Stimulated activated CD8-positive, alpha-beta memory T cell treated with anti-CD3 and anti-CD28 coated beads, Interleukin-4, amount 100 ng/mL, for 1 hour (primary cell): ENCODE measurements at places on chromosomes 12 and 14.

DNA sequence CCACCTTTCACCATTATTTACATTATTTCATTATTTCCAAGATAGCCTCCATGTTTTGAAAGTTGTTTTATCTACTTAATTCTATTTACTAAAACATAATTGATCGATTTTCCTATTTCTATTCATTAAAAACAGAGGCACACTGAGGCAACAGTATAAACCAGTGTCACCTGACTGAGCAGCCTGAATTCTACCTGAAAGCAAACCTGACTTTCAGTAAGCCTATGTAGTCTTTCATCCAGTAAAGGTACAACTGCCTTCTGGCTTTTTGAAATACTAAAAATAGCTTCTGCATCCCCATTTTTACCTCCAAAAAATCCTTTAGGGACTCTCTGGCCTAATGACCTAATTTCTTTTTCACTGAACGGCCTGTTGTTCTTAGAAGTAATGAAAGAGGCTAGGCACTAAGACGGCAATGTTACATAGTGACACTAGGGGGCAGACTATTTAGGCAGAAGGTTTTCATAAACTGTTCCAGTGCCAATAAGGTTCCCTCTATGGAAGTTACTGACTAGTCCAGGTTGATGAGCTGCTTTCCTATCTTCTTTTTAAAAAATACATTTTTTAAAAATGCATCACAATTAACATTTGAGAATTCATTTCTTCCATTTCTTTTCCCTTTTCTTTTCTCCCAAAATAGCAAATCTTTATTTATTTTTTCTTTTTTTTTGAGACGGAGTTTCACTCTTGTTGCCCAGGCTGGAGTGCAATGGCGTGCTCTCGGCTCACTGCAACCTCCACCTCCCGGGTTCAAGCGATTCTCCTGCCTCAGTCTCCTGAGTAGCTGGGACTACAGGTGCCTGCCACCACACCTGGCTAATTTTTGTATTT, 17.5 kb downstream of the ANAPC5 start:
- DNase-seq: no peak

GRCh38 chr14:97731800-97732199, 934.6 kb downstream of the VRK1 start:
- DNase-seq: no peak

GRCh38 chr12:14454098-14454907, 88.8 kb downstream of the ATF7IP start:
- no peak for DNase-seq

DNA sequence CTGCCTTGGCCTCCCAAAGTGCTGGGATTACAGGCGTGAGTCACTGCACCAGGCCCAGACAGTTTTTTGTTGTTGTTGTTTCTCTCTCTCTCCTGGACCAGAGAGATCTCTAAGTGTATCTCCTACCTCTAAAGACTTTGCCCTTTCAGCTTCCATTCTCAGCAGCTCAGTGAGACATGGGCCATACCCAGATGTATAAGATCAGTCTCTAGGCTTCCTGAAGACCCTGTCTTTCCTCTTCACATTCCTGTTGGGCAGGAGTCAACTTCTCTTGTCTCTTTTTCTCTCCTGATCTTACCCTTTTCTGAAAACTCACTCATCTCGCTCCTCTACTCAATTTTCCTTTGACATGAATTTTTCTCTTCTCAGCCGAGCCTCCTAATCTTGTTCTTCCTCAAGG, 42.0 kb downstream of the KCNK13 start:
- DNase-seq: no peak

GRCh38 chr12:107325075-107325608, 231.8 kb upstream of the CRY1 start:
- no peak for DNase-seq

- no peak for DNase-seq
These were observed 87.1 kb upstream of the ZFP36L1 start for GRCh38 chr14:68879841-68880575.

GRCh38 chr12:48069241-48069640, 36.6 kb downstream of the SENP1 start:
- no peak for DNase-seq

GRCh38 chr12:68977335-68977734, 44.4 kb upstream of the CPM start:
- DNase-seq: no peak

DNA sequence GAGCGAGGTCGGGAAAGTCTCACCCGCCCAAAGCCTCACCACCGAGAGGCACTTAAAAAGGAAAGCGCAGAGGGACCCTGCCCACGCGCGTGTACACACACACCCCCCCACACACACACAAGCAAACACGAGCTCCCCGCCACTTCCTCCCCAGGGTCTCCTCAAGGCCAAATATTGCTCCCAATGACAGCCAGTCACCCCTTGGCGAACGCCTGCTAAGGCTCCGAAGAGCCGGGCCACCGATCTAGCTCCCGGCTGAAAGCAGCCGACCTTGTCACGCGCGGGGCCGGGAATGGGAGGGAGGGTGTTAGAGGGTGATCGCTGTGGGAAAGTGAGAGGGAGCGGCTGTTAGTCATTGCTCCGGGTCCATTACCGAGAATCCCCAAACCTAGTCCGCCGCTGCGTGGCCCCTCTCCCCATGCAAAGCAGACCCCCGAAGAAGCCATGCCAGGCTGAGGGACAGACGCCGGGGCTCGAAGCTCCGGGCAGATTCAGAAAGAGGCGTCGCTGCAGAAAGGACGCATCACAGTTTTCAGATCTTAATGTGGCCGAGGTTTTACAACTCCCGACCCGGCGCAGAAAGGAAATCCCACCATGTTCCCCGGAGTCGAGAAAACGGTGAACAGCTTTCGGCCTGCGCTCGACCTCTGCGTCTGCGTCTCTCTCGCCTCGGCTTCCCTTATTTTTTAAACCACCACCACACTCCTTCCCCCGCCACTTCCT, 2.6 kb downstream of the BMP4 start:
- DNase-seq: no peak

DNA sequence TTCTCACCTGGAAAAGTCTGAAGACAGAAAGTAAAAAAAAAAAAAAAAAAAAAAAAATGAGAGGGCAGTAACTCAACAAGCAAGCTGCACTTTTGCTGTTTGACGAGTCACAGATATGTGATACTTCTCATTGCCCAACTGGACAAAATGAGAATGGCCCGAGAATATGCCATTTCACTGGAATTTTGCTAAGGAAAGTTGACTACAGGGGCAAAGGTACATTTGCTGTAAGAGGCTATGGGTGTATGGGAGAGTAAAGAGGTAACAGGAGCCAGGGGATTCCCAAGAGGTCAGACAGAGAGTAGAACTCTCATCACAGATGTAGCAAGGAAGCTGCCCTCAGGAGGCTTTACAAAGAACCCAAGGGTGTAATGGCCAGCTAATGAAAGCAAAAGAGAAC, 22.9 kb downstream of the KIF21A start:
- no peak for DNase-seq

- DNase-seq: no peak
These were observed 32.2 kb downstream of the CYP46A1 start for GRCh38 chr14:99716091-99716849.

- no peak for DNase-seq
These were observed 12.0 kb downstream of the IGF1 start for GRCh38 chr12:102468261-102468915.

DNA sequence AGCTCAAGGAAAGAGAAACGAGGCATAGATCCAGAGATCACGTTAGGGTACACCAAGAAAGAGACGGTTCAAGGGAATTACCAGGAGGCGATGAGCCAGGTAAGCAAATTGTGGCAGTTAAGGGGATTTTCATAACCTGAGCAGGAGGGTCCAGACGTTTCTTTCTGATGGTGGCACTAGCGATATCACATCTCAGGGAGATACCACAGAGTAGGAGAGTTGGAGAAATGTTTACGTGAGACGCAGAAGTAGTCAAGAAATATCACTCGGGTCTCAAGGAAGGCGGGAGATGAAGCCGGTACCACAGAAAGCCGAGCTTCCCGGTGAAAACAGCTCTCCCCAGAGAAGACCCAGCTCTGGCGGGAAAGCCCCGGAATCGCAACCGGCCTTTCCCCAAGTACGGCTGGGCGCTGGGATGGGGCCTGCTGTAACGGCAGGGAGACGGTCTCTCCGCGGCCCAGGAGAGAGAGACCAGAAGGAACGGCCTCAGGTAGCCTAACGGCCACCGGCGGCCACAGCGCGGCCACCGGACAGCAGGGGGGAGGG, 485 bp downstream of the SENP1 start:
- DNase-seq: peak; percentile 22

GRCh38 chr12:2691345-2692071, 103.3 kb upstream of the FKBP4 start:
- no peak for DNase-seq

DNA sequence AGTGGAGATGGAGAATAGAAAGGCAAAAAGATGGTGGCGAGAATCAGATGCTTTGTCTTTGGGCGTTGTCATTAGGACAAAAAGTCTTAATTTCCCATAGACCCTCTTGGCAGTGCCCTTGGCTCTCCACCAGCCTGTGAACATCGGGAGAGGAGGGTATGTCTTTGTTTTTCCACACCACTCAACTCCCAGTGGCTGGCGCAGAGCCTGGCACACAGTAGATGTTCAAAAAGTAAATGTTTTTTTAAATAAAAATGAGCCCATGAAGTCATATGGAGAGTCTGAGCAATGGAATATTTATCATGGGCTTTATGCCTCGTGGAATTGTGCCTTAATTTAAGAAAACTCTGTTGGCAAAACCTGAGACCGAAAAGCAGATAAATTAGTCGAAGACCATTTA, 90.4 kb downstream of the SRGAP1 start:
- DNase-seq: no peak

- no peak for DNase-seq
These were observed 425.0 kb downstream of the NPAS3 start for GRCh38 chr14:33363682-33364081.

- no peak for DNase-seq
These were observed 178.6 kb downstream of the PRKCH start for GRCh38 chr14:61499991-61500390.

DNA sequence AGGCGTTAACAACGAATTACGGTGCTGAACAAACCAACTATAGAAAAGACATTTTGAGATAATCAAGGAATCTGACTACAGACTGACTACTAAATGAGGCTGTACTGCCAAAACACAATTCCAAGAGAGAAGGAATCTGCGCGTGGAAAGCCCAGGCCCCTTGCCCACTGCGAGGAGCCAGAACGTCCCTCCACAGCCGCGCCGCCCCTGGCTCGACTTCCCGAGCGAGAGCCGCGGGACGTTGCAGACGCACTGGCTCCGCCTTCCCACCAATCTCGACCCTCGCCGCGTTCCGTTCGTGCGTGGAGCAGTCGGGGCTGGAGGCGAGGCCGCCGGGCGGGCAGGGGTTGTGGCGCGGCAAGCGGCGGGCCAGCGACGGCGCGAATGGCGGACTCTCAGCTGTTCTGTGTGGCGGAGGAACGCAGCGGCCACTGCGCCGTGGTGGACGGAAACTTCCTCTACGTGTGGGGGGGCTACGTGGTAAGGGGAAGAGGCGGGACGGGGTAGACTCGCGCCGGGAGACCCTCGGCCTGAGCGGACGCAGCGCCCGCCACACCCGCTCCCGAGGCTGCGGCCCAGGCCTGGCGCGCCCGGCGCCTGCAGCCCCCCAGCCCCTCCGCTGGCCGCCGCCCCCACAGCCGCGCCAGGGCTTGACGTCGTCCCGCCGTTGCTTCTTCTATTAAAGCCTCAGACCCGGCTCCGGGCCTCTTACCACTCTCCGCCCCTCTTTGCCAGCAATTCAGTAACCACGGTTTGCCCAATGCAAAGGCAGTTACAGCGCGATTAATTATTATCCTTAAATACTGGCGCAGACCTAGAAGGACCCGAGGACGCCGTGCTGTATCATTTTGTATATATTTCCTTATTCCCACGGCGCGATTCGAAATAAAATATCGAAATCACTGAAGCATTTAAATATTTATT, at the start of gene KLHDC1:
Gene KLHDC1, plus strand, starts transcription at position 310 of the 924 bp plus-strand sequence. Its CDS starts 75 bp downstream, at position 385.
- DNase-seq: peak; percentile 62

- DNase-seq: no peak
These were observed 92.9 kb downstream of the KSR2 start for GRCh38 chr12:117875744-117876435.

DNA sequence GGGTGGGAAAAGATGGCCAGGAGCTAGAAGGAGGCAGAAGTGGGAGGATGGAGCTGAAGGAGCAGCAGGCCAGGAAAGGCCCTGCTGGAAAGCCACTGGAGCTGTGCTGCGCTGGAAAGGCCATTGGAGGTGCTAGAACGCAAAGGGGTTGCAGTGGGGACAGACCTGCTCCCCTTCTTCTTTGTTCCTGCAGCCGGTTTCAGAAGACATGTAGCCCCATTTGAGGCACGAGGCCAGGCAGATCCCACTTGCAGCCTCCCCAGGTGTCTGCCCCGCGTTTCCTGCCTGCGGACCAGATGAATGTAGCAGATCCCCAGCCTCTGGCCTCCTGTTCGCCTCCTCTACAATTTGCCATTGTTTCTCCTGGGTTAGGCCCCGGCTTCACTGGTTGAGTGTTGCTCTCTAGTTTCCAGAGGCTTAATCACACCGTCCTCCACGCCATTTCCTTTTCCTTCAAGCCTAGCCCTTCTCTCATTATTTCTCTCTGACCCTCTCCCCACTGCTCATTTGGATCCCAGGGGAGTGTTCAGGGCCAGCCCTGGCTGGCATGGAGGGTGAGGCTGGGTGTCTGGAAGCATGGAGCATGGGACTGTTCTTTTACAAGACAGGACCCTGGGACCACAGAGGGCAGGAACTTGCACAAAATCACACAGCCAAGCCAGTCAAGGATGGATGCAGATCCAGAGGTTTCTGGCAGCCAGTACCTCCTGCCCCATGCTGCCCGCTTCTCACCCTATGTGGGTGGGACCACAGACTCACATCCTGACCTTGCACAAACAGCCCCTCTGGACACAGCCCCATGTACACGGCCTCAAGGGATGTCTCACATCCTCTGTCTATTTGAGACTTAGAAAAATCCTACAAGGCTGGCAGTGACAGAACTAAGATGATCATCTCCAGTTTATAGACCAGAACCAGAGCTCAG, 2.3 kb upstream of the GPR162 start:
- DNase-seq: no peak

- DNase-seq: no peak
These were observed 4.0 kb upstream of the AMN start for GRCh38 chr14:102918438-102918837.

DNA sequence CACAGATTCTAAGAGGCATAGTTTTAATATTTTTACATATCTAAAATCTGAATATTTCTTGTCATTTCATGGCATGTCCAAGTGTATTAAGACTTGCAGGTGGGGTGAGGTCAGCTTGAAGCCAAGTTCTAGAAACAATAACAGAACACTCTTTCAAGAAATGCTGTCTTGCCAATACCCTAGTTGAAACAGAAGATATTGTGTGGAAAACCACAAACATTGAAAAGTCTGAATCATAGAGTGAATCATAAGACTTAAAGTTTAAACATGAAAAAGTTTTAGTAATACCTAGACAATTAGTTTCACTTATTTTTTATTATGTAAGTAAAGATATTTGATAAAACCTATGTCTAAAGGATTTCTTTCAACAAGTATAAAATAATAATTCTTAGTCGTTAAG, 191.5 kb upstream of the CAND1 start:
- DNase-seq: no peak

GRCh38 chr14:31232081-31232480, 24.5 kb upstream of the HECTD1 start:
- no peak for DNase-seq
